ENCODE measurements at places on chromosomes 5 and 9. TPM values are rescaled to one million over a fixed set of nuclear protein-coding genes. Genes with fewer than 3 reads are reported as not detected.
A peak's percentile ranks its signal among the peaks of the same experiment; 100 is the strongest.

DNA sequence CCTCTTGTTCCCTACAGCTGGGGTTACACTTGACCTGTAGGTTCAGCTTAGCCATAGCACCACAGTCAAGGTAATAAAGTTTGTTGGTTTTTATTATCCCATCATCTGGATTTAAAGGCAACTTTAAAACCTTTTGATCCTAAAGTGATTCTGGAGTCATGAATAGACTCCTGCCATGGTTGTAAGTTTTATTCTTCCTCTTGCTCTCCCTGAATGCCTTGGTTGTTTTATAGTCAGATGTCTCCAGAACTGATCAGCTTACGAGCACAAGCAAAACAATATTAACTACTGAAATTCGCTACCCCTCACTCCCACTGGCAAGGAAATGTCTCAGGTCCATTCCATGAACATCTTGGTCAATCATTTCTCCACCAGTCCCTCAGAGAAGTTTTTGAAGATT lies 1328.6 kb downstream of the PTPRD start:
- no peak for DNase-seq

- DNase-seq: no peak
Observed at GRCh38 chr9:36441966-36442365, 41.9 kb upstream of the RNF38 start.

- no peak for DNase-seq
Observed at GRCh38 chr9:2781336-2781735, 62.6 kb downstream of the PUM3 start.

DNA sequence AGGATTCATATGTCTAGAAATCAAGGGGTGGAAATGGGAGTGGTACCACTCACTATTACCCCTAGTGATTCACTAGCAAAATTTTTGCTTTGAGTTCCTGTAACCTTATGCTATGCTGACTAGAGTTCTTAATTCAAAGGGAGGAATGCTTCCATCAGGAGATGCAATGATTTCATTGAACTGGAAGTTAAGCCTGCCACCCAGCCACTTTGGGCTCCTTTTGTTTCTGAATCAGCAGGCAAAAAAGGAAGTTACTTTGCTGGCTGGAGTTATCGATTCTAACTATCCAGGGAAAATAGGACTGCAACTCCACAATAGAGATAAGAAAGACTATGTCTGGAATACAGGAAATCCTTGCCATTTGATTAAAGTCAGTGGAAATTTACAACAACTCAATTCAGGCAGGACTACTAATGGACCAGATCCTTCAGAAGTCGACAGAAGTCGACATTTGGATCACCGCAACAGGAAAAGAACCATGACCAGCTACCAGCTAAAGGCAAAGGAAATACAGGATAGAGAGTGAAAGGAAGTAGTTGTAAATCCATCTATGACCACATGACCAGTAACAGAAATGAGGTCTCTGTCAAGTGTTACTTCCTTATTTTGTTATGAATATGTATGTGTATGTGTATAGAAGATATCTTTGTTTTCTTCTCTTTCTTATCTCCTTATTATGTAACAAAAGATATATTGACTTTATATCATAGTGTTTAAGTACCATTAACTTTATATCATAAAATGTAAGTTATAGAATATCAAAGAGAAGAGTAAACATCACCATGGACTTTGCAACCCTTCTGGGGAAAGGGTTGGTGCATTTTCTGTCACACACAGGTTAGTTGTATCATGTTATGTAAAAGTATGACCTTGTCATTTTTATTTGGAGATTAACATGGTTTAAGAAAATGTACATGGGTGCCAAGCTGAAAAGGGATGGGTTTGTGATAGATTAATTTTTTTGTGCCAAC lies 198.7 kb upstream of the HAPLN1 start:
- DNase-seq: no peak

GRCh38 chr5:135508496-135509005 lies 27.2 kb downstream of the NEUROG1 start:
- no peak for DNase-seq

- no peak for DNase-seq
Observed at GRCh38 chr9:83240671-83241070, 177.7 kb upstream of the RASEF start.

- peak; percentile 60 for DNase-seq
Observed at GRCh38 chr5:65916636-65917035, 9.7 kb upstream of the ERBIN start.

DNA sequence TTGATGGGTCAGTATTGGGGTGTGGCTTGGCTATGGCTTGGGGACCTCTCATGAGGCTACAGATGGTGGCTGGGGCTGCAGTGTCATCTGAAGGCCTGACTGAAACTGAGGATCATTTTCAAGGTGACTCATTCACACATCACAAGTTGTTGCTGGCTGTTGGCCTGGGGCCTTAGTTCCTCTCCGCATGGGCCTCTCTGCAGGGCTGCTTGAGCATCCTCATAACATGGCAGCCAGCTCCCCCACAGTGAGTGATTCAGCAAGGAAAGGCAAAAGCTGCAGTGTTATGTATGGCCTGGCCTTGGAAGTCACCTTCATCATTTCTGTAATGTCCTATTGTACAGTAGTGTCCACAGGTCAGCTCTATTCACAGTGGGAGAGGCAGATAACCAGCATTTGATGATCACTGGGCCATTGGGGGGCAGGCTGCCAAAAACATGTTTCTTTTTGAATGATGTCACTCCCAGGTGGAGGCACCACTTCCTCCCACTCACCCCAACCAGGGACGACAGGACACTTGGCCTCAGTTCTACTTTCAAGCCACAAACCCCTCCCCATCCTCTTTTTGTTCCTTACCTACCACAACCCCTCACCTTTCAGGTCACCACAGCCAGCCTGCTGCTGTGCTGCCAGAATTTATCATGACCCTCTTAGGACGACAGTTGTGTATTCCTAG lies 14.4 kb downstream of the FGD3 start:
- no peak for DNase-seq

- DNase-seq: no peak
Observed at GRCh38 chr5:5318426-5319190, 103.9 kb upstream of the ICE1 start.

The EQTN gene
- total RNA-seq: not detected

The RETREG1 gene
- total RNA-seq: 175 TPM

The RMRP gene
- 14,792 TPM for total RNA-seq

The ARHGAP26 gene
- 7.3 TPM for total RNA-seq

The KCNIP1 gene
- 32.4 TPM for total RNA-seq
